ENCODE measurements at places on chromosomes 5 and 9.

DNA sequence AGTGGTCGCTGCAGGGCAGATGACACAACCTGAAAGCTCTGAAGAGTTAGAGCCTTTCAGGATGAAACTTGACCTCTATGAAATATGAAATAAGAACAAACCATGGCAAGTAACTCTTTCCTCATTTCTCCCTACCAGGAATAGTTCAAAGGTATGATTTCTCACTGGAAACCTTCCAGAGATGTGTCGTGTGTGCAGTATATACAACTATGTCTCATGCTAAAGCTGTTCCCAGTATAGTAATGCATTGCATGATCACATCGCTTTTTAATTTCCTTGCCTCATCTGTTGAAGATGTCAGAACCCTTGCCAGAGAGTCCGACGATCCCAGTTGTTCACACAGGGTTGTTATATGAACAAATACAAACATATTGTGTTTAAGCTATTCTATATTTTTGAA lies 45.8 kb upstream of the RGMB start:
- DNase-seq: no peak

- peak; percentile 36 for DNase-seq
Observed at GRCh38 chr9:92931606-92932005, 15.7 kb upstream of the FGD3 start.

DNA sequence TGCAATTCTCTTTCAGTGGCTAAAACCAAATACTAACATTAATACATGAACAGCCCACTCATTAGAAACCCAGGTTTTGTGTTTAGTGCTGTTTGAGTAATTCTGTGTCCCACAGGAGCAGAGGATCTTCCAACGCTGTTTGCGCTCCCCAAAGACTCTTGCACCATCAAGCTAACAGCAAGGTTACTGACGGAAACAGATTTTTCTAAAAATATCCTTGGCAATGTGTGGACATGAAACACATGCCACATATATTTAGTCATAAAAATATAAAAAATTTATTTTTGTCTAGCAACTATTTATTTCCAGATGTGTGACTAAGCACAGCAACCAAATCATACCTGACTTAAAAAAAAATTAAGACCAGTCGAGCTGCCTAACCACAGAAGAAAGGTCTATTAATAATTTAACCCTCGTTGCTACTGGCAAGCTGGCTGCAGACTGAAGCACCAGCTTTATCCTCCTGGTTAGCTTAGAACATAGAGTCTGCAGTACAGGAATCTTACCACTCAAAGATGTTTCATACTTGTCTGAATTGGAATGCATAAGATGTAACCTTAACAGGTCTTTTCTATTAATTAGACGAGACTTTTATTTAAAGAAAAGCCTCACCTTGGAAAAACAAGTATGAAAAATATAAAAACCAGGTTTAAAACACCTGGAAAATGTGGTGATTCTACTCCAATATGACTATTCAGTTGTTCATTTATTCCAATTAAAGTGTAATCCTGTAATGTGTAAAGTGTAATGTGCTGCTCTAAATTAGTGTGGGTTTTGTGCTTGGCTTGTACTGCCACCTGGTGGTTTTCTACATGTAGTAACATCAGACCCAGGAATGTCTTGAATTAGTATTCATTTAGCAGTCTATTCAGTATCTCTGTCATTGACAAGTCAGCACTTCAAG lies 272.5 kb downstream of the EPB41L4A start:
- peak; percentile 53 for DNase-seq

DNA sequence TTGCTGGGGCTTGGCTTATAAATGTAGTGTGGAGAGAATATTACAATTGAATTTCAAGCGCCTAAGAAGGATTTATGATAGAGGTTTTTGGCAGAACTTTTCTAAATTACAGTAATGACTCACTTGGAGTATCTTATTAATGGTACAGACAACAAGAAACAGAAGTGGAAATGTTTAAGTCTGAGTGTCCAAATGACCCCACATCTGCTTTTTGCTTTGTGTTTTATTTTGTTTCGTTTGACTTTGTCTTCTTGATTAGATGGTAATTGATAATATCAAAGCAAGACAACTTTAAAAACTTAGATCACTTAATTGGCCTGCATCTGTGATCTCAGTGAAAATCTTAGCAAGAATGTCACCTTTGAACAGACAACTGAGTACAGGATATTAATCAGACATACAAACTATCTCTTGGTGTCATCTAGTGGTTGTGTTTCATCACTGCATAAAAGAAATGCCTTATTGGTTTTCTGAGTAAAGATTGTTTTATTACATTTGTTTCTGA lies 577.4 kb downstream of the ISL1 start:
- peak; percentile 1 for DNase-seq

- peak; percentile 55 for DNase-seq
Observed at GRCh38 chr5:158174918-158175851, 316.2 kb upstream of the CLINT1 start.

- no peak for DNase-seq
Observed at GRCh38 chr5:17398866-17399835, 98.9 kb upstream of the TAF11L2 start.

GRCh38 chr9:101840694-101841188 lies 102.3 kb upstream of the GRIN3A start:
- DNase-seq: no peak

GRCh38 chr5:1222621-1223277 lies 2.4 kb upstream of the SLC6A18 start:
- DNase-seq: no peak

Data from COLO829 (cell line).